ENCODE measurements at places on chromosomes 1 and 21.

- DNase-seq, result no peak
Measured at GRCh38 chr1:196951711-196952394, 8.3 kb downstream of the CFHR2 start.

- no peak for DNase-seq
Measured at GRCh38 chr1:116270316-116271057, 102.6 kb upstream of the ATP1A1 start.

DNA sequence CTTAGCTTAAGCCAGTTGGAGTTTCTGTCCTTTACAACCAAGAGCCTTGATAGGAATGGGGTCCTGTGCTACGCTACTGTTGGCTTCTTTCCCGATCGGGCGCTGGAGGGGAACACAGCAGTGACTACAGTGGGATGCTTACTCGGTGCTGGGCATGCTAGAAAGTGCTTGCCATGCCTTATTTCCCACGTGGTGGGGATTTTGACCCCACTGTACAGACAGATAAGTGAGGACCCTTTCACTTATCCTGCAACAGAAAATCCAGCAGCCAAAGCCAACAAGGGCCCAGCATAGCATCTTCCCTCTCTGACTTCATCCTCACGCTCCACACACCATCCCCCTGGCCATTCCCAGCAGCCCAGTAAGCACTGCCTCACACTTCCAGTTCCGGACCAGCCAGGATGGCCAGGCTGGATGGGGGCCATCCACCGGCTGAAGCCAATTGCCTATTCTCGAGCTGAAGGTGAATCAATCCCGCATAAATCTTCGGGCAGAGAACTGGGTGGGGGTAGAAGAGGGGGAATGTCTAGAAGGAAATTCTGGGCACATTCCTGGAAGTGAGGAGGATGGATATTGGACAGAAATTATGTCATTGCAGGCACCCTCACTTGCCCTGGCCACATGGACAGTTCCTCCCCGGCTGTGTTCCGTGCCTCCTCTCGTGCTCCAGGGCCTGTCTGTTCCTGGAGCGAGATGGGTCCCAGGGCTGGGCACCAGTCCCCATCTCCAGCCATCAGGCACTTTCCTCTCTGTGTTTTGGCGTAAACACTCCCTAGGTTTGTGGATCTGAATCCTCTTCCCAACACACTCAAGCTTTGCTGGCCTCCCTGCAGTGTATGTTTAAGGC, 2.0 kb upstream of the ABCG1 start:
- DNase-seq, result no peak

DNA sequence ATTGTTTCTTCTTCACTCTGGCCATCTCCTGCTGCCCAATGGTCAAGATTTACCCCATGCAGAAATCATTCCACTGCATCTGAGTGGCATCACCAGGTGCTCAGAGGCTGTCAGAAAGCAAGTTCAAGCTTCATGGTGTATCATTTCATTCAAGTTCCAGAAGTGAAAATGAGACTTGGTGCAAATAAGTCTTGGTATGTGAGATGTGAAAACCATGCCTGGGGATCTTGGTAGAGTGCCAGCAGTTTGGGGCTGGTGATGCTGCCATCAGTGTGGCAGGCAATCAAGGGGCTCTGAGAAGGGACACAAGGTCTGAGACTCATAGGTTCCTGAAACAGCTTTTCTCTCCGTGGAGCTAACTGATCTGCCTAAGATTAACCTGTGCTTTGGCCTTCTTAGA, 52.0 kb downstream of the CD2 start:
- DNase-seq, result peak; percentile 70

- no peak for DNase-seq
Measured at GRCh38 chr21:42094811-42095210, 23.7 kb downstream of the UMODL1 start.

- no peak for DNase-seq
Measured at GRCh38 chr1:183238071-183238470, 52.0 kb downstream of the LAMC2 start.

DNA sequence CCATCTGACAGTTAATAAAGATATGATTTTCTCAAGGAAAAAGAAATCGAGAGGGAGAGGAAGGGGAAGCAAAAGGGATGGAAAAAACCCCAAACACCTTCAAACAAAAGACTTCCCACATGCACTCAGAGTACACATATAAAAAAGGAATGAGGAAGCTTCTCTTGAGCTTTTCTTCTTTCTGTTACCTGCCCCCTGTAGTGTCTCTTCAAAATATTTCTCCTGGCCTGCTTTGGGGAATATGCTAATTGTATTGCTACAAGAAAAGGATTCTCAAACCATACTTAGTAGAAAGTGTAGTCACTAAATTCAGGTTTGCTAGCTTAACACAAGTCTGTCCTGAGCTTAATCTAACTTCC, 58.7 kb downstream of the KIF14 start:
- DNase-seq, result no peak

- no peak for DNase-seq
Measured at GRCh38 chr1:60679524-60680375, 402.6 kb upstream of the NFIA start.

DNA sequence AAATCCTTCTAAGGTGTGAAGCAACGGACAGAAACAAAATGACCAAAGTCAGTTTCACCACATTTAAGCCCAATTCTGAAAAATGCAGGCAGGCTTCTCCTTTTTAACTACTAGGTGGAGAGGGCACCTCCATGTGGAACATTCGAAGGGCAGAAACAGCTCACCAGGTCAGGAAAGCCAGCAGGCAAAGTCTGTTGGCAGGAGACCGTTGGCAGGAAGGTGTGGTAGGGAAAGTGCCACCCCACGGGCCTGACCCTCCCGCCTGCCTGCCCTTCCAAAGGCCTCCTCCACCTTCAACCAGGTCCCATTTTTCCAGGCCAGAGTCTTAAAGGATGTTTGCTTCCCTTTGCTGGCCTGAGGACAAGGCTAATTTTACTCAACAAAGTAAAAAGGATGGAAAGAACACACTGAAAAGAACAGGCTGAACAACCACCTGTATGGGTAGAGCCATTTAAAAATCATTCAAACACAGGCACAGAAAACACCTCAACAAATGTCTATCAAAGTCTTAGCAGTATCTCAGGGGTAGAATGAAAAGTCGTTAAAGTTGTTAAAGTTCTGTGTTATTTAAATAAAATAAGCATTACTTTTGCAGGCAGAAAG, 26.4 kb downstream of the CAPZB start:
- no peak for DNase-seq

DNA sequence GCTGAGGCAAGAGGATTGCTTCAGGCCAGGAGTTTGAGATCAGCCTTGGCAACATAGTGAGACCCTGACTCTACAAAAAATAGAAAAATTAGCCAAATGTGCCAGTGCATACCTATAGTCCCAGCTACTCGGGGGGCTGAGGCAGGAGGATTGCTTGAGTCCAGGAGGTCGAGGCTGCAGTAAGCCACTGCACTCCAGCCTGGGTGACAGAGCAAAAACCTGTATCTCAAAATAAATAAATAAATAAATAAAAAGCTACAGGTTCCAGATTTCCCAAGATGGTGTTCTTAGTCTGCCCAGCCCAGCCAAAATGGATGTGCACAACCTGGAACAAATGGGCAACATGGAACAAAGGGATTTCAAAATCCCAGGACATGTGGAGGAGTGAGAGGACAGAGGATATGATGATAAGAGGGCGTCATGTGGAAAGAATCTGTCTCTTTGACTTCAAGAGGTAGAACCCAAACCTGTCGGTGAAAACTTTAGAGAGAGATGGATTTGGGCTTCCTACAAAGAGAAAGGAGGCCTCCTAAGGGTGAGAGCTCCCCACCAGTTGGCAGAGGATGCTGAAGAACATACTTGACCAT, 3.2 kb downstream of the EDARADD start:
- DNase-seq, result no peak

DNA sequence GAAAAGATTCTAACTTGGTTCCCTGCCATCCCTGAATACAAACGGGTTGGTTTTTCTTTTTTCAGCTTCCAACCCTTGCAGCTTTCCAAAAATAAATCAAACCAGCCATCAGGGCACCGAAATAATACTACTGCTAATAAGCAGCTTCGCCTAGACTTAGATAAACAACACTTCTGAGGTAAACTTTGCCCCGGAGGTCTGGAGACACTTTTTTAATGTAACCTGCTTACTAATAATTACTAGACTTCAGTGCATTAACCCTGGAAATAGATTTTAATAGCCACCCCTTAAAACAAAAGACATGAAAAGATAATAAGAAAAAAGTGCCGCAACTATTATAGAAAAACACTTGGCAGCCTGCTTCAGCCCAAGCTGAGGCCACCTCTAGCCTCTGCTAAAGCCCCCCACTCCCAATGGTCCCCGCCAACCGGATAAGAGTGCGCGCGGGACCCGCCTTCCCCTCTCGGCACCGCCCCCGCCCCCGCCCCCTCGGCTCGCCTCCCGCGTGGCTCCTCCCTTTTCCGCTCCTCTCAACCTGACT, 405 bp upstream of the GADD45A start:
- no peak for DNase-seq

Data from stimulated activated CD4-positive, alpha-beta T cell treated with anti-CD3 and anti-CD28 coated beads, Interleukin-12 subunit alpha, Interleukin-12 subunit beta, amount 100 ng/mL, for 4 hours (primary cell).